ENCODE measurements at places on chromosomes 2 and 18.
A peak's percentile ranks its signal among the peaks of the same experiment; 100 is the strongest.

- DNase-seq, result no peak
Measured at GRCh38 chr2:160224060-160224459, 24.0 kb upstream of the ITGB6 start.

- DNase-seq, result peak; percentile 99
Measured at GRCh38 chr2:233251306-233252116, at the start of gene ATG16L1. Gene ATG16L1, plus strand, starts transcription at chr2:233251673. Its CDS starts 155 bp downstream, at chr2:233251828.

DNA sequence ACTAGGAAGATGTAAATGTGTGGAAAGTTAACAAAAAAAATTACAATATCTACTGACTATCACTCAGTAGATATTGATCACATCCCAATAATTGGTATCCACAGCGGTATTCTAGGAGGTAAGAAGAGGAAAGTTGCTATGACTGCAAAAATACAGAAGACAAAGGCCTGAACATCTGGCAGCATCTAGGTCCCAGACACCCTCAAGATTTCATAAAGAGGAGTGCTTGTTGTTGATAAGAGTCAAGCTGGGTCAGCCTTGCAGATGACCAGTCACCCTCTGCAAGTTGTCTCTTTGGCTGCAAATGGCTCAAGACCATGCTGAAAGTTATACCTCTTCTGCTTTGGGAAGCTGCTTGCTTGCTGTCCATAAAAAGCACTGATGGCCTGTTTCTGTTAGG is 228.4 kb upstream of the FBXO11 start:
- peak; percentile 59 for DNase-seq

GRCh38 chr2:196218106-196218505 is 46.7 kb upstream of the STK17B start:
- no peak for DNase-seq

GRCh38 chr2:188369365-188369764 is 77.7 kb downstream of the GULP1 start:
- DNase-seq, result peak; percentile 70

- DNase-seq, result peak; percentile 85
Measured at GRCh38 chr18:74778191-74778847, 180.6 kb downstream of the ZNF407 start.

DNA sequence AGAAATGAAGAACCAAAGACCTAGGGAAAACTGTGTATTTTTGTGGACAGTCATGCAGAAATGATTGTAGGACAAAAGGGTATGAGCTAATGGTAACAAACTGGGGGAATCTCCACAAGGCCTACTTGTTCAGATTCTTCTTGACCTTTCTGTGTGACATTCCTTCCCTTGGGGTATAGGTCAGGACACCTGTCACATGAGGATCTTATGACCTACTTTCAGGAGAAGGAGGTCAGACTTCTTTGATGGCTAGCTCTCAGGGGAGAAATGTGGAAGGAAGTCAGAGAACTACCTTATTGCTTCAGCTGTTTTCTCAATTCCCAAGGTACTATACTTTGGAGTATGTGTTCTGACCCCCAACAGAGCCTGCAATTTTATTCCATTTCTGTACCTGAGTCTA is 40.7 kb upstream of the TANK start:
- DNase-seq, result no peak

DNA sequence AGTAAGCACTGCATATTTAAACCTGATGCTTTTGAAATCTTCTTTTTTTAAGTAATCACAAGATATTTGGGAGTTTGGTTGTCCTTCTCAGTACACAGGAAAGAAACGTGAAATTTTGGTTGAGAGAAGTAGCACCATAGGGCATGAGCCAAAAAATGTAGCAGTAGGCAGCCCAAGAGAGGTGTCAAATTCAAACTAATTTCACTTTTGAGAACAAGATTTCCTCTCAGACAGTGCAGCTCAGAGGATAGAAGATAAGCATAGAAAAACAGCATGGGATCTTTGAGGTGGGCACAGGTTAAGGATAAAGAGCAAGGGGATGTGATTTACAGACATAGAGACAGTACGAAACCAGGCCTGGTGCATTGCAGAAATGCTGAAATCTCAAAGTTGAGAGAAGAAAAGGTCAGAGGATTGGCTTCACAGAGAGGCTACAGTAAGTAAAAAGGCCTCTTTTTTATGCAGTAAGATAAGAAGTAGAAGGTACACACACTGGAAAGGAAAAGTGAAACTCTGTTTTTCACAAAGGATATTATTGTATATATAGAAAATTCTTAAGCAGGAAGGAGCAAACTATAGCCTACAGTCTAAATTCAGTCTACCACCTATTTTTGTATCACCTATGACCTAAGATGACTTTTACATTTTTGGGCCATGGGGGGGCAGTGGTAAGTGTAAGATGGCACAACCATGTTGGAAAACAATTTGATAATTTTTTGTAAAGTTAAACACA is 89.8 kb downstream of the PKP4 start:
- DNase-seq, result peak; percentile 11

All from hematopoietic multipotent progenitor cell treated with erythropoietin and hydrocortisone succinate and interleukin-3 and kit ligand, for 4 days (in vitro differentiated cells).